ENCODE measurements at places on chromosomes 1 and 21. TPM values are rescaled to one million over a fixed set of nuclear protein-coding genes. Genes with fewer than 3 reads are reported as not detected.

GRCh38 chr1:53913352-53914033 is 19.5 kb downstream of the DIO1 start:
- DNase-seq = no peak

- no peak for DNase-seq
These were observed 8.3 kb upstream of the GPR89B start for GRCh38 chr1:147919896-147920295.

DNA sequence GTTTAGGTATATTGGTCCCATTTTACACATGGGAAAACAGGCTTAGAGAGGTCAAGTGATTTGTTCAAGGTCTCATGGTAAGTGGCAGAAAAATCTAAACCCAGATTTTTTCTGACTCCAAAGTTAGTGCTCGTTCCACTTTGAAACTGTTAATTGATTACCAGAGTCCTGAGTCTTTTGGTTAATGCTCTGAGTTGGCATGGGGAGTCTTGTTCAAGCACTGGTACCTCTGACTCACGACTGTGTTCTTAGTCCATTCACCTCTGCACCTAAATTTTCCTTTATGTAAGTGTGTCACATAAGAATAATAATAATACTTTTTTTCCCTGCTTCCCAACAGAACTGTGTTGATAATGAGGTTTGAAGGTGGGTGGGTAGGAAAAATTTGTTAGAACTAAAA is 59.3 kb downstream of the VANGL2 start:
- DNase-seq = no peak

- DNase-seq = no peak
These were observed 31.2 kb downstream of the IRF2BP2 start for GRCh38 chr1:234578735-234579134.

DNA sequence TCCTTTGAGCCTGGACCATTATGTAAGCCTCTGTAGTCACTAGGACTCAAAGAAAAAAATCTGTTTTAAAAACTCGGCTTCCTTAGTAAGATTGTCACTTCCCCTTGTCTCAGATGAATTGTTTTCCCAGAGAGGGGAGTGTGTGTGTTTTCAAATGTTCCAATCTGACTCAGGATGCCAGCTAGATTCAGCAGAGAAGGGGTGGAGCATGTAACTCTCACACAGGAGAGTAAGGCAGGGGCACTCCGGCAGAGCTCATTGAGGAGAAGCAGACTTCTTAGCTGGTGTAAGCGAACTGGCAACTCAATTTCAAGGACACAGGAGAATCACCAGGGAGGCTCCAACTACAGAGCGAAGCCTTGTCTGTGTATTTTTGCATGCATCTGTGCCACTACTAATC is 623.2 kb downstream of the LMO4 start:
- DNase-seq = no peak

- DNase-seq = no peak
These were observed 93.9 kb upstream of the ADGRL2 start for GRCh38 chr1:81706650-81707435.

DNA sequence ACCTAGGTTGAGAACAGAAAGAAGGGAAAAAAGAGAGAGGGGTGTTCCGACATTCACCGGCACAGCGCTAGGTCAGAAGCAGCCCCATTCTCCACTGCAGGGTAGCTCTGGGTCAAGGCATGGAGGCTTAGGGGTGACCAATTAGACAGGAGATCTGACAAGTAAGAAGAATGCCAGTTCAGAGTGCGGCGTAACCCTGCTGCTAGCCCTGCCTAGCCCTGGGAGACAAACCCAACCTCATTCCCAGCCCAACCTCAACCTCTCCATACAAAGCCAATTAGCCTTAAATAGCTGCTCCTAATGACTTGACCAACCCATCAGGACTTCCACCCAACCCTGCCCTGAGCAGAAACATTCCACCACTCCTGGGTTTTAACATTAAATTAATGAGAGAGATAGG is 3.4 kb downstream of the PRELP start:
- no peak for DNase-seq

DNA sequence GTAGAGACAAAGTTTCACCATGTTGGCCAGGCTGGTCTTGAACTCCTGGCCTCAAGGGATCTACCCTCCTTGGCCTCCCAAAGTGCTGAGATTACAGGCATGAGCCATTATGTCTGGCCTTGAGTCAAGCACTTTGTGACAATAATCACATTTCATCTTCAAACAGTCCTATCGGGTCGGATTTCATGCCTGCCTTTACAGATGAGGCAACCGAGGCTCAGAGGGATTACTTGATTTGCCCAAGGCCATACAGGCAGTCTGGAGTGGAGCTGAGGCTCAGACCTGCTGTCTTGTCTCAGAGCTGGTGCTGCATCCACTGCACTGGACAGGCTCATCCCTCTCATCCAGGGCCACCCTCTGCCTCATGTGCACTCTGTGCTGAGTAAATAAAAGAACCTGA is 26.6 kb downstream of the FAM151A start:
- no peak for DNase-seq

DNA sequence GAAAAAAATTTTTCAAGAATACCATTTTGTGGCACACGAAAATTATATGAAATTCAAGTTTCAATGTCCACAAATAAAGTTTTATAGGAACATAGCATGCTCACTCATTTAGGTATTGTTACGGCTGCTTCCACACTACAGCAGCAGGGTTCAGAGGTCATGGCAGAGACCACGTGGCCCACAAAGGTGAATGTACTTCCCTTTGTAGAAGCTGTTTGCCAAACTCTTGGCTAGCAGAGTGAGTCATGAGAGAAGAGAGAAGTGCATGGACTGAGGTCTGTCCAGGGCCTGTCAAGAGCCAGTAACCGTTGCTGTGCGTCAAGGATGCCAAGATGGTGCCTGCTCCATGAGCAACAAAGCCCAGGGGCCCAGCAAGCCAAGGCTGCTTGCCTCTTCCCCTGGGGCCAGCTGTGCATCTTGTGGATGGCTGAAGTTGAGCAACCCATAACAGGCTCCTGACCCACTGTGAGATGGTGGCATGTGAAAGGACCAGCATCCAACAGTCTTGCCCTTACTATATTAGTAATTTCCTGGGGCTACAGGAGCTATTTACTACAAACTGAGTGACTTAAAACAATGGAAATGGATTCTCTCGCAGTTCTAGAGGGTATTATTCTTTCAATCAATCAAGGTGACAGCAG is 64.8 kb upstream of the ATP5PO start:
- DNase-seq = peak; percentile 22

- DNase-seq = no peak
These were observed at the start of gene IL23R for GRCh38 chr1:67166196-67166595. IL23R (plus strand) TSS chr1:67166454; CDS start chr1:67168121, 1,667 bp downstream.

GRCh38 chr1:38814984-38815464 is 44.5 kb downstream of the RRAGC start:
- no peak for DNase-seq

Gene TSPAN1
- 65.0 TPM for total RNA-seq

Gene CYP4B1
- 211 TPM for total RNA-seq

Gene LYSMD1
- 5.5 TPM for total RNA-seq

Gene DYRK3
- total RNA-seq = 4.1 TPM

Gene SLC2A5
- total RNA-seq = 11.5 TPM

Gene TCHH
- 1.0 TPM for total RNA-seq

All from upper lobe of left lung (tissue), 6 donors.